ENCODE measurements at places on chromosomes 16 and 17.

- DNase-seq, result no peak
These were observed 70.3 kb upstream of the LGALS9 start for GRCh38 chr17:27560668-27561067.

- no peak for DNase-seq
These were observed 20.2 kb upstream of the CES1 start for GRCh38 chr16:55853114-55853513.

- no peak for DNase-seq
These were observed 93.4 kb upstream of the METRNL start for GRCh38 chr17:82985973-82986372.

DNA sequence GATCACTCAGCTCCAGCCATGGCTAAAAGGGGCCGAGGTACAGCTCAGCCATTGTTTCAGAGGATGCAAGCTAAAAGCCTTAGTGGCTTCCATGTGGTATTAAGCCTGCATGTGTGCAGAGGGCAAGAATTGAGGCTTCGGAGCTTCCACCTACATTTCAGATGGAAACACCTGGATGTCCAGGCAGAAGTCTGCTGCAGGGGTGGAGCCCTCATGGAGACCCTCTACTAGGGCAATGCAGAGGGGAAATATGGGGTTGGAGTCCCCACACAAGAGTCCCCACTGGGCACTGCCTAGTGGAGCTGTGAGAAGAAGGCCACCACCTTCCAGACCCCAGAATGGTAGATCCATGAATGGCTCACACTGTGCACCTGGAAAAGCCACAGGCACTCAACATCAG lies 14.7 kb upstream of the PSMD11 start:
- DNase-seq, result no peak

DNA sequence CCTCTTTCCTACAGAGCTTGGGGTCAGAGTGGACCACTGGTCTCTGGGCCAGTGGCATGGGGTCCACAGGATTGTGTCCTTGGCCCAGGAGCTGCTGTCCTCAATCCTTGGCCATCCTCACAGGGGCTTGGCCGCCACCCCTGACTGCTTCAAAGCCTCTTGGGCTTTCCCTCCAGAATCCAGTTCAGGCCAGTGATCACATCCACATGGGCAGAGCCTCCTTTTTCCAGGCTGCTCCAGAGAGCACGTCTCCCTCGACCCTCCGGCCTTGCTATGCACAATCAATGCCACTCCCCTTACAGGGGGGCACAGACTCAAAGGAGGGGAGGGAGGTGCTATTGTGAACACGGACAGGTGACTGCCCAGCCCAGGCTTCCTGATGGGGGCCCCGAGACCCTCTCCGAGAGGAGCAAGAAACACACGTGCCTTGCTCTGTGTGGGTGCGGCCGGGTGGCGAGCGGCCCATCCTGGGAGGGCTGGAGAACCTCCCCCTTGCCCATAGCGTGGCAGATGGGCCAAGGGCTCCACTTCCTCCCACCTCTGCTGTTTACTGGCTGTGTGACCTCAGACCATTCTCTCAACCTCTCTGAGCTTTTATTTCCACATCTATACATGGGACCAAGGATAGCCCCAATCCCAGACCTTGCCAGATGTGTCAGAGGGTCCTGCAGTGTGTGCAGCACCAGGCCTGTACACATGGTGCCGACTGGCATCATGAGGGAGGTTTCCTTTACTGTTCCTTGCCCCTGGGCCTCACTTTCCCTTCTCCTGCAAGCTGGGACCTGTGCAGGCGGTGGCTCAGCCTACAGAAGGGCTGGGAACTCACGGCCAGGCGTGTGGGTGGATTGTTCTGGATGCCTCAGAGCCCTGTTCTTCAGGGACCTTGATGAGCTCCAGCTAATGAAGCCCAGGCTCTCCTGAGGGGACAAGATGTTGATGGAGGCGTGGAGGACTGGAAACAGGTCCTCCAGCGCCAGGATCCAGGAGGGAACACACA lies 229.0 kb upstream of the GSE1 start:
- no peak for DNase-seq

DNA sequence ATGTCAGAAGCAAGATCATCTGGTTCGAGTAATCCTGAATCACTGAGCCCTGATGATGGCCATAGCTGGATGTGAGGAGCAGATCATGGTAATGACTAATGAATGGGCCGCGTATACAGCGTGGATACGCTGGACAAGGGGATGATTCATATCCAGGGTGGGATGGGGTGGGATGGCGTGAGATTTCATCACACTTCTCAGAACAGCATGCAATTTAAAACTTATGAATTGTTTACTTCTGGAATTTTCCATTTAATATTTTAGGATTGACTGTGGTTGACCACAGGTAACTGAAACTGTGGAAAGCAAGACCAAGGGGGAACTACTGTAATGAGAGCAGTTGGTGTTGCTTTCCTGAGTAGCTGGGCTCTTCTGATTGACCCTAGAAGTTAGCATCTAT lies 225.5 kb downstream of the STX8 start:
- no peak for DNase-seq

DNA sequence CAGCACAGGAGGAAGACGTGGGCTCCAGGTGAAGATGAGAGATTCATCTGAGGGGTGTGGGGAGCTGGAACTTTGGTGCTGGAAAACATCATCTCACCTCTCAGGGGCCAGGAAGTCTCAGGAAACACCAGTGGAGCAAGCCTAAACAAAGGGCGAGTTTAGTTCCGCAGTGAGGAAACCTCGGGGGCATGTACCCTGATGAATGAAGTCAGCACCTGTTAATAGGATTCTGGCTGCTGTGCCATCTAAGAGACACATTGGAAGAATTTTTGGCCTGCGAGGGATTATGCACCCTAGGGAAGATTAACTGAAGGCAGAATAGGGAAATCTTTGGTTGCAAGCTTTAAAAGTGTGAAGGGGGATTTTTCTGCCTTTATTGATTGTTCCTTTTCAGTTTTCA lies 94.7 kb upstream of the CACNG5 start:
- DNase-seq, result no peak

DNA sequence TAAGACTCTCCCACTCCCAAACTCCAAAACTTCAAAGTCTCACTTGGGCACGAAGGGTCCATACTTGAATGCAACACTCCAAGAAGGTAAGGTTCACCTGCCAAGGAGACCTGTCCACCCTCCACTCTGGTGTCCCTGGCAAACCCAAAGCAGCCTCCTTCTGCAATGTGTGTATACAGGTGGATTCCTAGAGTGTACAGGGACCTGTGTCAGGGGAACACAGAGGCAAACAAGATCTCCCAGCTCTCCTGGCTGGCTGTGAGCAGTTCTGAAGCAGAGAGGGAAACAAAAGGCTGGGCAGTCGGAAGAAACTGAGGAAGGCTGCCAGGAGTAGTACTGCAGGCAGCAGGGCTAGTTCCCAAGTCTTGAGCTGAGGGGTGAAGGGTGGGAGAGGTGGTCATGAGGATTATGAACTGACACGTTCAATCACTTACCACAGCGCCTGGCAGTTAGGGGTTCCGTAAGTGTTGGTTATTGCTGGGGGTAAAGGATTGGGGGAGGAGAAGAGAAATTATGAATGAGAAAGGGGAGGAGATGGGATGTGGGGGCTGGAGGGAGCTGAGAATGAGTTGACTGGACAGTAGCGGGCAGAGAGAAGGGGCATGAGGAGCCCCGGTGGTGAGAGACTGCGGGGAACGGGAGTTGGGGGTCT lies 795 bp downstream of the KCTD13 start:
- DNase-seq, result no peak

- DNase-seq, result no peak
These were observed 684 bp downstream of the ZFP90 start for GRCh38 chr16:68539711-68540239.

DNA sequence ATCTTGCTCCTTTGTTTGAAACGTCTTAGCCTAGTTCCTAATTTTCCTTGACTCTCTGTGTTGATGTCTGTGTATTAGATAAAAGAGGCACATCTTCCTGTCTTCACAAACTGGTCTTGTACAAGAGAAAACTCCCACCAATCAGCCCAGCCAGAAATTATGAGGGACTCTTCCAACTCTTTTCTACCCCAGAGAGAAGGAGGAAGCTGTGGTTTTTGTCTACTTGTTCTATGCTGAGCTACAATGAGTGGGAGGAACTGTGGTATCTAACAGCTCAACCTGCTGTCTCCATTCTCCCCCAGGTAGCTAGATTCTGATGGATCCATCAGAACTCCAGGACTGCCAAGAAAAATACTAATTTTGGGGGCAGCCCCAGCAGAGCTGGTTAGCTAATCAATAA lies 392.5 kb downstream of the HS3ST3B1 start:
- no peak for DNase-seq

DNA sequence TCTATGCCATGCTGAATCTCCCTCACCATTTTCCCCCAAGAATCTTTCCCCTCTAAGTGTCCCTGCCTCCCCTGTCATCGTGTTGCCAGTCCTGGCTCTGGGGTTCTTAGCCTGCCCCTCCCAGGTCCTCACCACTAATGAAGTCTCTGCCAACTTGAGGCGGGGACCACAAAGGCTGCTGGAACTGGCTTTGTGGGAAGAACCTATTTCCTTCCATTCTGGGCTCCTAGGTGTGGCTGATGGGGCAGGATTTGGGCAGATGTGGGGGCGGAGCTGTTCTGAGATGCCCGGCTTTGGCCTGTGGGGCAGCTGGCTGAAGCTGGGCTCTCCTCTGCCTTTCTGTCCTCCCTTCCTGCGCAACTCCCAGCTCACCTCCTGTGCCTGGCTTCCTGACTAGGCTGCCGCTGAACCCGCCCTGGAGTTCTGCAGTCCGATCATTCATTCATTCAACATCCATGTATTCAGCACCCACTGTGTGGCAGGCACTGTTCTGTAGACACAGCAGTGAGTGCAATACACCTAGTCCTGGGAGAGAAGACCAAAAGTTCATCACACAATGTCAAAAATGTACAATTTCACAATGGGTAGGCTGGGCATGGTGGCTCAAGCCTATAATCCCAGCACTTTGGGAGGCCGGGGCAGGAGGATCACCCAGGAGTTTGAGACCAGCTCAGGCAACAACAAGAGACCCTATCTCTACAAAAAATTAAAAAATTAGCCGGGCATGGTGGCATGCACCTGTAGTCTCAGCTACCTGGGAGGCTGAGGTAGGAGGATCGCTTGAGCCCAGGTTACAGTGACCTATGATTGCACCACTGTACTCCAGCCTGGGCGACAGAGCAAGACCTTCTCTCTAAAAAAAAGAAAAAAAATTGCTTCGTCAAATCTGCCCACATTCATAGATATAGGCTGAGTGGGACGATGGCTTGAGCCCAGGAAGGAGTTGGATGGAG lies 1.9 kb upstream of the SNN start:
- no peak for DNase-seq

GRCh38 chr16:64311241-64311640 lies 810.6 kb downstream of the CDH11 start:
- DNase-seq, result no peak

DNA sequence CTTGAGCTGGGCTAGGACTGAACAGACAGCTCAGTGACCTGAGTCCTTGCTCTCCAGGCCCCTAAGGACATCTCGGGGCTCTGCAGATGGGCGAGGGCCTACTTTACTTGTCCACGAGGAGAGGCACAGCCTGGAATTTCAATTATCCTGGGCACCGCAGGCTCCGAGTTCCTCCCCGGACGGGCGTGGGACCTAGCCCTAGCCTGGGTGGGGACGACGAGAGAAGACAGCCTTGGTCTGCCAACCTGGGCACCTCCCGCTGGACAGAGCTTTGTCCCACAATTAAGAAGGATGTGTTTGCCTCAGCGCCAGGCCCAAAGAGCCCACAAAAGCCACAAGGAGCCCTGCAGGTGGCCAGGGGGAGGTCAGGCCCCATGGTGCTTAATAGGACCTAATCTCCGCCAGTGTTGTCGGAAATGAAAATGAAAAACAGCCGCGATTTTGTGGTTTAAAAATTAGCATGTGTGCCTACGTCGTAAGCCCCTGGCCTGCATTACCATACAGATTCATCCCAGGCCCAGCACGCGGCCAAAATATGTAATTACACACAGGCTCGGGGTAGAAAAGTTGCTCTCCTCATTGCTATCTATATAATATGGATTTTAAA lies 51.4 kb upstream of the LHX1 start:
- no peak for DNase-seq

All from SHP77 (cell line).